ENCODE measurements at places on chromosomes 12 and 14. TPM values are rescaled to one million over a fixed set of nuclear protein-coding genes. Genes with fewer than 3 reads are reported as not detected.
A peak's percentile ranks its signal among the peaks of the same experiment; 100 is the strongest.

DNA sequence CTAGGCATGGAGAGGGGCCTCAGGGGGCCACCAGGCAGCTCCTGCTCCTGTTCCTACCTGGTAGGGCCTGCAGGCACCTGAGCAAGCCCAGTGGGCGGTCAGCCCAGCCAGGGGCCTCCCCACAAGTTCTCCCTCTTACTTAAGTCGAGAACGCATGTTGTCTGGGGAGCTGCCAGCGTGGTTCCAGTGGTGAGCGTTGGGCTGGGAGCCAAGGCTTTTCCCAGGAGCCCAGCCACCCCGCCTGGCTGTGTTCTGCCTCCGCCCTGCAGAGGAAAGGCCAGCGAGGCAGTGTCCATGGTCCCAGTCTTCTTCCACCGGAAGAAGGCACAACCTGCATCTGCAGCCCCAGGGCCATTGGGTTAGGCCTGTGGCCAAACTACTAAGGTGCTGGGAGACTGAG lies 1.4 kb downstream of the C14orf180 start:
- no peaks in the 10 kb centered on the region for H3K36me3 ChIP-seq
- DNase-seq = no peak
- H3K27me3 ChIP-seq = no peaks in the 10 kb centered on the region
- H3K27ac ChIP-seq = no peak overlapping the region
- no peak overlapping the region for H3K4me3 ChIP-seq
- H3K4me1 ChIP-seq = peaks cover 11% of the 10 kb centered on the region

DNA sequence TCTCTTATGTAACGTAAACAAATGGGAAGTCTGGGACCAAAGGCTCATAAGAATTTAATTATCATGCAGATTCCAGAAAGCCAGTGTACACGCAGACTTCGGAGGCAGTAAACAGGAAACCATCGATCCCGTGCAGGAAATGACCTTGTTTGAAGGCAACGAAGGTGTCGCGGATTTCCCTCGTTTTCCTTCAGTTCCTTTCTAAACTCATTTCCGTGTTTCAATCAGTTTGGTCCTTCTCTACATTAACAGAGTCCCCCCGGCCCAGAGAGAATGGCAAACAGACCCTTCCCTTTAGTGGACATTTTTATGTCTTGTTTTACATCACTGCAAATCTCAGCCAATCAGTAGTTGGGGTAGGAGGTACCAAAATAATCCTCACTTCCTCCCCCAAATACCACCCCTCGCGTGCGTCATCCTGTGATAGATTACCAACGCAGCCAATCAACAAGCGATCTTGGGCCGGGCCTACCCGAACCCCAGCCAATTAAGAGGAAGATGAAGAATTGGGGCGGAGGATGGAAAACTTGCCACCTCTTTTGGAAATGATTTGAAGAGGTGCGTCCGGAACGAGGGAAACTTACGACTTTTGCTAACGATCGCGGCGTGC lies 6.1 kb upstream of the FOXJ2 start:
- H3K27me3 ChIP-seq = peaks cover 6% of the 10 kb centered on the region
- H3K4me3 ChIP-seq = peak overlapping the region; percentile 93
- no peaks in the 10 kb centered on the region for H3K36me3 ChIP-seq
- peak overlapping the region; percentile 89 for H3K27ac ChIP-seq

Gene CRIP1
- total RNA-seq = 4.8 TPM

- H3K27me3 ChIP-seq = no peaks in the 10 kb centered on the region
- peak; percentile 33 for DNase-seq
- H3K27ac ChIP-seq = no peak overlapping the region
- H3K36me3 ChIP-seq = peaks cover 11% of the 10 kb centered on the region
- H3K4me3 ChIP-seq = no peak overlapping the region
- H3K4me1 ChIP-seq = peaks cover 9% of the 10 kb centered on the region
These were observed 9.0 kb downstream of the DMAC2L start for GRCh38 chr14:50321009-50321660.

Measured in neural crest cell (in vitro differentiated cells).